ENCODE measurements at places on chromosomes 2 and 18.

DNA sequence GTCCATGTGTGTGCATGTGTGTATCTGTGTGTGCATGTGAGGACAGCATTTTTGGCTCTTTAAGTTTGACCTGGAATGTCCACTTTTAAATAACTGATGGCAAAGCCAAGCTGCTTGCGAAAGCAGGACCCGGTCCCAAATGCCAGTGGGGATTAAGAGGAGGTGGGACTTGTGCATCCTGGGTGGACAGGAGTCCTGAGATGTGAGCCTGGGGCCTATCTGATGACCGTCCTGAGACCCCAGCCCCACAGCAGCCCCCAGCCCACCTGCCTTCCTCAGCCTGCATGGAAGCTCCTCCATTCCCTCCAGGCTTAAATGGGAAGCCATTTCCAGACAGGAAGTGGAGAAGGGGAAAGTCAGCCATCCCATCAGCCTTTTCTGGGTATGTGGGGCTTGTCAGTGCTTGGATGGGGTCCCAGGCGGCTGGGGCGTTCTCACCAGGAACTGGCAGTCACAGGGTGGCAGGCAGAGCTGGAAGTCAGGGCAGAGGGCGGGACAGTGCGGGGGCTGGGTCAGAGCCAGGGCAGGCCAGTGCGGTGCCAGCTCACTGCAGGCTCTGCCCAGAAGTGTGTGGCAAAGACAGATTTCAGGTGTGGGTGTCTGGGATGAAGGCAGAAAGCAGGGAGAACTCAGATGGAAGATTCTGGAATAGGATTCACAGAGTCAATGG is 117.8 kb downstream of the ACKR3 start:
- DNase-seq: no peak

- DNase-seq: no peak
These were observed 113.8 kb upstream of the SALL3 start for GRCh38 chr18:78865771-78866310.

DNA sequence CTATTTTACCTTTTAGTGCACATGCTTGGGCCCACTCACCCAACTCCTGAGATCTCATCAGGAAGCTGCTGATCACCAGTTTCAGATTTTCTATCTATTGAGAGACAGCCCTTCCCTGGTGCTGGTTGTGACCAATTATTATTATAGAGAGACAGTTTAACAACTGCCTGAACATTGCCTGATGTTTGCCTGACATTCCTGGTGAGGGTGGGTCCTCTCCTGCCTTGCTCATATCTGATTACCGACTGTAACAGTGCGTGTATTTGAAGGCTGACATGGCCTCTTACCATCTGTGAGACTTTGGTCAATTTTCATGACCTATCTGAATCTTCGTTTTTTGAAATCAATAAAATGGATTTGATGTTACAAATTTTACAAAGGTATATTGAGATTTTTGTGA is 39.0 kb downstream of the FAM171B start:
- no peak for DNase-seq

DNA sequence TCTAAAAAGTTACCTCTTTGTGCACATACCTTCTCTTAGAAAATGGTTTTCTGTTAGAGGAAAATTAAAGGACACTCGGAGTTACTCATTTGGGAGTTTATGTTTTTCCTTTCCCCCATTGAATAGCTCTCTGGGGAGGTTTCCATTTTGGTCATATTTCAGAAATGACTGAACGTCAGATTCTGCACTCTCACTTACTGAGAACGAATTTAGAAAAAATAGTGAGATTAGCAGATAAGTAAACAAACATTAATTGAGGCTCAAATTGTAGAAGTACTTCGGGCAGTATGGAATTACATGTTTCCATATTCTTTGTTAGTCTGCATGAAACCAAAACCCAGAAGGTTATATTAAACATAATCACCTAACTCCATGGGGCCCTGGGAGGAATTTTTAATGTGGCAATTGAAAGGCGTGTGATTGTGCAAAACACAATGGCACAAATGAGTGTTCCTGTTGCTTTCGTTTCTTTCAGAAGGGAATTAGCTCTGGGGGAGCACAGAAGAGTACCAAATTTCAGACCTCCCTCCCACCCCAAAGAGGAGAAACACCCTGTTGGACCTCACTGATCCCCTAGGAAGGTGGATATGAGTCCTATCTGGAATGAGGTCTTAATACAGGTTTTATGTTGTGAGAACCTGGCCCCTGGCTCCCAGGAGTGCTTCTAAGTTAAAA is 212.3 kb downstream of the BCL2 start:
- DNase-seq: no peak

DNA sequence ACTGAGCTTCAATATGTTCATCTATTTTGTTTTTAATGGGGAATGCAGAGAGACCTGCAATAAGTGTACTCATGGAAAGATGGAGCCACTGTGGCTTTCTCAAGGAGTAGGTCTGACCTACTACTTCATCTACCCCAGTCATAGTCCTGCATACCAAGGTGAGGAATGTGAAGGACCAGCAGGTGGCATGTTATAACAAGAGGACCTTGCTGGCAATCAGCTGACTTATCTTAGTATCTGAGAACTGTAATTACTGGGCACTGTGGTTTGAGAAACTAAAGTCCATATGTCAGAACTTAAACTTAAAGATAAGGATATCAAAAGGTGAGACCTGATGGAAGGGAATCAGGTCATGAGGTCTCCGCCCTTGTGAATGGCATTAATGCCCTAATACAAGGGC is 1104.2 kb downstream of the BCL11A start:
- DNase-seq: no peak

DNA sequence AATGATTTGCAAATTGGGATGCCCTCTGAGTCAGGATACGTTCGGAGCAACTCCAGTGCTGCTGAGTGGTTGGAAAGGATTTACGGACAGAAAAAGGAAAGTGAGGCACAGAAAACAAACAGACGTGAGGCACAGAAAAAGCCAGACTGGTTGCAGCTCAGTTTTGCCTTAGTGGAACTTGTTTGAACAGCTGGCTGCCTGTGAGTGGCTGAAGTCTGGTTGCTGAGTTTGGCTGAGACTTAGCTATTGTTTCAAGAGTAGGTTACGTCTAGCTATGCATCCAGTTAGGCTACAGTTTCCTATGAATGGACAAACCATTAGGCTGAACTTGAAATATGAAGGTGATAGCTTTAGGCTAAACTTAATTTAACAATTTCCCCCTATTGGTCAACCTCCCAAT is 256.6 kb downstream of the VAPA start:
- no peak for DNase-seq

GRCh38 chr18:73124175-73124574 is 256.4 kb upstream of the NETO1 start:
- DNase-seq: no peak

GRCh38 chr18:50748243-50749229 is 71.3 kb downstream of the MRO start:
- DNase-seq: no peak

DNA sequence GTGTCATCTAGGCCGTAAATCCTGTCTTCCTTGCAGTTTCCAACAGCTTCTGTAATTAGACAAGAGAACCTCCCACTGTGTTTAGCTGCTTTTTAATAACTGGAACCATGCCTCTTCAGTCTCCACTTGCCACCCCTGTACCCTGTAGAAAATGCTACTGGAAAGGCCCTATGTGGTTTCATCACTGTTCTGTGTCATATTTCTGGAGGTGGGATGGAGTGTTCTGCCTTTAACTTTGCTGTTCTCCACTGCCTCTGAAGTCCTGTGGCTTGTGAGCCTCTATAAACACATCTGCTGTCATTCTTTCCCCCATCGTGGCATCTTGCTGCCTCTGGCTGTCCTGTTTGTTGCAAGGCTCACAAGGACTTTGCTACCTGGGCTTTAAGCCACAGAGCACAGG is 17.9 kb downstream of the MGAT5 start:
- DNase-seq: no peak

DNA sequence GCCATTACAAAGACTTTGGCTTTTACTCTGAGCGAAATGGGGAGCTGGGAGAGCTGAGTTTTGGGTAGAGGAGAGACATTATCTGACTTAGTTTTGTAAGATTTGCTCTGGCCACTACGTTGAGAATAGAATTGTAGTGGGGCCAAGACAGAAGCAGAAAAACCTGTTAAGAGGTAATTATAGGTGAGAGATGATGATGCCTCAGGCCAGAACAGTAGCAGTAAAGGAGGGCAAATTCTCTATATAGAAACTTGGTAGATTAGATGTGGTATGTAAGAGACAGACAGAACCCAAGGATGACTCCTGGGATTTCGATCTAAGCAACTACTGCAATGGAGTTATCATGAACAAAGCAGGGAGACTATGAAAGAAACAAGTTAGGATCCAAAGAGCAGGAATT is 17.4 kb upstream of the CREB1 start:
- no peak for DNase-seq

DNA sequence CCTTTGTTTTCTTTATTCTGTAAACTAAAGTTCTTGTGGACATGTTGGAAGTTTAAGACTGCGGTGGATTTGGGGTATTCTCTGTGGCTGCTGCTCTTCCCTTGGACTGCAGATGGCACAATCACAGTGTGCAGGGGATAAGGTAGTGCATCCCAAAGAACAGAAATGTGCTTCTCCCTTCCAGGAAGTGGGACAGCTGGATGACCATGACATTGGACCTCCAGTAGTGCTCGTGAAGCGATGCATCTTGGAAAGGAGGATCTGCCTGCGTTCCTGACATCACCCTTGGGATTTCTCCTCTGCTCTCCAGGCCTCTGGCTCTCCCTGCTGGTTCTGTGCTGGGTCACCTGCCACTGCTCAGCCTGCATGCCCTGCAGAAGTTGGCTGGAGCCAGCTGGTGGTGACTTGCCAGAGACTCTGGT is 109.9 kb downstream of the SLC4A3 start:
- no peak for DNase-seq

All from activated T-cell treated with anti-CD3 and anti-CD28 coated beads for 48 hours (primary cell).